ENCODE measurements at places on chromosomes 2 and 18. TPM values are rescaled to one million over a fixed set of nuclear protein-coding genes. Genes with fewer than 3 reads are reported as not detected.

- DNase-seq = no peak
Observed at GRCh38 chr2:85577386-85578242, at the start of gene VAMP8. TSS of gene VAMP8 (plus strand) at chr2:85577586. CDS start at chr2:85577647, 61 bp downstream.

GRCh38 chr2:19046986-19047780, 311.2 kb downstream of the OSR1 start:
- no peak for DNase-seq

GRCh38 chr2:159131914-159132281, 154.6 kb downstream of the WDSUB1 start:
- DNase-seq = peak; percentile 69

MAP3K19 gene
- total RNA-seq = not detected

ITPRIPL1 gene
- 0.44 TPM for total RNA-seq

ATP5MC3 gene
- total RNA-seq = 746 TPM

DNA sequence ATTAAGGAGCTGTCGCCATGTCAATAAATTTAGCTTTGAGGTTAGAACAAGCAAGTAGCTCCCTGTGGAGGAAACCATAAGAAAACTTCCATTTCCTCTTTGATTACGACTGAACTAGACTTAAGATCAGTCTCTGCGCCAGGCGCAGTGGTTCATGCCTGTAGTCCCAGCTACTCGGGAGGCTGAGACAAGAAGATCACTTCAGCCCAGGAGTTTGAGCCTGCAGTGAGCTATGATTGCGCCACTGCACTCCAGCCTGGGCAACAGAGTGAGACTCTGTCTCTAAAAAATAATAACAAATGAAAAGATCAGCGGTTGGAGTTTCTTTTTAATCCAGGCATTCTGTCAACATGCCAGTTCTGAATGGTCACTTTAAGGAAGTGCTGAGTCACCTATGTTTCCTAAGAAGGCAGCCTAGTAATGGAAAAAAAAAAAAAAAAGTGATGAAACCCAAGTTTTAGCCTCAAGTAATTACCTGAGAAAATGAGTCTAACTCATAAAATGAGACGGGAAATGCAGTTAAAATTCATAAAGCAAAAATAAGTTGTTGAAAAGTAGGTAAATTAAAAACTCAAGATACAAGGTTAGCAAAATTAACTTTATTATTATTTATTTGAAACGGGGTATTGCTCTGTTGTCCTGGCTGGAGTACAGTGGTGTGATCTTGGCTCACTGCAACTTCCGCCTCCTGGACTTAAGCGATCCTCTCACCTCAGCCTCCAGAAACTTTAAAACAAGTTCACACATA, 10.2 kb downstream of the C18orf32 start:
- DNase-seq = no peak

DNA sequence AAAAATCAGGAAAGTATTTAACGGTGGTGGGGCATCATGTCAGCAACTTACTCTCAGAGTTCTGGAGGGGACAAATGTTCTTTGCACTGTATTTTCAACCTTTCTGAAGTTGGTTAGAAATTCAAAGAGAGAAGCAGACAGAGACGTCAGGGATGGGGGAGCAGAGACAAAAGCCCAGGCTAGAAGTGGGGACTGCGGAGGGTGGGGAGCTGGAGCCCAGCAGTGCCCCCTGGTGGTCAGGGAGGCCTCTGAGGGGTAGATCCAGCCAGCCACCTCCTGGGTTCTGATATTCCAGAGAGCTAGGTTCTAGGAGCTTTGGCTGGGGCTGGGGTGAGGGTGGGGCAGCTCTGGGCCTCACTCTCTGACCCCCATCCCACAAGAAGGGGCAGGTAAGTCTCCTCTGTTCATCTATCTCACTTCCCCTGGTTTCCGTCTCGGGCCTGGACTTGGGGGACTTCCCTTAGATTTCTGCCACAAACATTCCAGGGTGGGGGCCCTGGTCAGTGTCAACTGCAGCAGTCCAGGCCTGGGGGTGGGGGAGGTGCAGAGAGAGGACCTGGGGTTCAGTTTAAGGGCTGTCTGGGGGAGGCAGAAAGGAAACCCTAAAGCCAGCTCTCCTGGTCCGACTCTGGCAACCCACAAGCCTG, 8.9 kb downstream of the TNS1 start:
- no peak for DNase-seq

DNA sequence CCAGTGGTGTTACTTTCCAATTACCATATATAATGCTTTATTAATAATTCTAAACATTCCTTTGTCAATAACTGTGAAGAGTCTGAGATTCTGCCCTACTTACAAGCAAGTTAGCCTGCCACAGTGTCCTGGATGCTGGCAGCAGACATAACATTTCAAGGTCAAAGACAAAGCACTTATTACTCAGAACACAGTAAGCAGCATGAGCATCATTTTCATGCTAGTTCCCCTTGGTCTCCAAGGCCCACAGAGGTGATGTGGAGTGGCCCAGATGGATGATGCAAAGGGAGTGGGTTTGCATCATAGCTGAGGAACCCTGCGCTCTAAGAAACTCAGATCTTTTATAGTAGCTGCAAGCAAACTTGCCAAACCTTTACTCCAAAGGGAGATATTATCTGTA, 349.7 kb downstream of the ZEB2 start:
- DNase-seq = no peak

MC4R gene
- not detected for total RNA-seq

EML4 gene
- total RNA-seq = 9.3 TPM

GRCh38 chr2:200081236-200081635, 125.9 kb downstream of the MAIP1 start:
- DNase-seq = no peak

USP40 gene
- 11.6 TPM for total RNA-seq

- no peak for DNase-seq
Observed at GRCh38 chr2:85872536-85873161, 16.1 kb downstream of the ST3GAL5 start.

- no peak for DNase-seq
Observed at GRCh38 chr18:53266850-53267249, 926.9 kb downstream of the DCC start.

DNA sequence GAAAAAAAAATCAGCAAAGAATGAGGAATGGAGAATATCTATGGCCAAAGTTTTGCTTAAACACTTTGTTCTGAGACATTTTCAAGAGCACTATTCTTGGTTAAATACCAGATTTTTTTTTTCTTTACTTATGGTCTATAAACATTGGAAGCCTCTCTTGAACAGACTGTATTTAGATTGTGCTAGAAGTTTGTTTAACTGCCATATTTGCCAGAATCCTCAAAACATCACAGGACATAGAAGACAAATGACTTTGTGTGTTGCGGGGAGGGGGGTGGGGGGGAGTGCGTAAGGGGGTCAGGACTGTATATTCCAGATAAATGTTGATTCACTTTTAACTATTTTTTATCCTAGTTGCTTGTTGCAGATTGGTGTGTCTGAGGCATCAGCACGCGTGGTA, 262.0 kb downstream of the MEIS1 start:
- no peak for DNase-seq

DNA sequence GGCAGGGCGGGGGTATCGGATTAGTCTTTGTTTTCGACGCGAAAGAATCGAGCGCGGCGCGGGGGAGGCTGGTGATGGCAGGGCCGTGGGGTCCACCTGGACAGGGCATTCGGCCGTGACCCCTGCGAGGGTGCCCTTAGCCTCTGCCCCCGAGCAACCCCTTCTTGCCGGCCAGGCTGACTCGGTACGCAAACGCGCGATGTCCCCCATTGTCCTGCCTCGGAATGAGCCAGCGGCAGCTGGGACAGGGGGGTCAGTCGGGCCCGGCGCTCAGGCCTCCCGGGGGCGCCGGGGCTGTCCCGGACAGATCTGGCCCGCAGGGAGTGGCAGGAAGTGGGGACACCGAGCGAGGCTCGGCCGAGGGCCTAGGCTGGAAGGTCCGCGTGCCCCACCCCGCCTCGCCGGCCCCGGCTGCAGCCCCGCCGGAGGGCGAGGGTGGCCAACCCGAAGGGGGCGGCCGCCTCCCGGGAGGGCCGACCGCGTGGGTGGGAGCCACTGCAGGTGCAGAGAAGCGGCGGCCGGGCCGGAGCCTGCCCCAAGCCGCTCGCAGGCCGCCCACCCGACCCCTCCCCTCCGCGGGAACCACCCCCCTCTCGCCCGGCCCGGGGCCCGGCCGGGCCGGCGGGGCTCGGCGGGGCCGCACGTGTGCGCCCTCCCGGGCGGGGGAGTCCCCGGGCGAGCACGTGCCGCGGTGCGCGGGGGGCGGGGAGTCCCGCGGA, at the start of gene TET3:
TET3 (plus strand) TSS at position 708 of the 719 bp plus-strand sequence. CDS start 1,494 bp downstream, outside the sequence.
- no peak for DNase-seq

GRCh38 chr2:143148757-143149156, 19.5 kb downstream of the ARHGAP15 start:
- DNase-seq = no peak

DNA sequence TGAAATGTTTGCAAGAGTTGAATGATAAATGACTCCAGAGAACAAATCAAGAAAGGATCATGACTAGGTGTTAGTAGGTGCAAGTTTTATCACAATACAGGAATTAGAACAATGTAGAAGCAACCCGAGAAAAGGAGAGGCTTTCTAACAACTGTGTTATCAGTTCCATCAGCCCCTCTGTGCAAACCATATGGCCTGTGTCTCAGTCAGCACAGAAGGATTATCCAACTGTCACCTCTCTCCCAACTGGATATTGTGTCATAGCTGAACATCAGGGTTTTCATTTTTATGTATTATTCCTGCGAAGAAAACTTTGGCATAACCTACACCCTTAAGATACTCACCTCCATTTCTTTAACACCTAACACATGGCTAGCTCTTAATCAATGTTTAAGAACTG, 321.6 kb upstream of the RND3 start:
- no peak for DNase-seq

- no peak for DNase-seq
Observed at GRCh38 chr2:127000937-127001336, 102.2 kb downstream of the TEX51 start.

- no peak for DNase-seq
Observed at GRCh38 chr2:28414583-28414982, 21.9 kb downstream of the FOSL2 start.
